ENCODE measurements at places on chromosomes 11 and 22.

- no peak for DNase-seq
Measured at GRCh38 chr22:45757068-45757467, 85.4 kb downstream of the ATXN10 start.

- DNase-seq = no peak
Measured at GRCh38 chr22:26690654-26691376, 33.4 kb downstream of the MIAT start.

- DNase-seq = no peak
Measured at GRCh38 chr11:68317147-68317785, 4.9 kb downstream of the LRP5 start.

- no peak for DNase-seq
Measured at GRCh38 chr11:116193321-116194131, 579.3 kb downstream of the BUD13 start.

DNA sequence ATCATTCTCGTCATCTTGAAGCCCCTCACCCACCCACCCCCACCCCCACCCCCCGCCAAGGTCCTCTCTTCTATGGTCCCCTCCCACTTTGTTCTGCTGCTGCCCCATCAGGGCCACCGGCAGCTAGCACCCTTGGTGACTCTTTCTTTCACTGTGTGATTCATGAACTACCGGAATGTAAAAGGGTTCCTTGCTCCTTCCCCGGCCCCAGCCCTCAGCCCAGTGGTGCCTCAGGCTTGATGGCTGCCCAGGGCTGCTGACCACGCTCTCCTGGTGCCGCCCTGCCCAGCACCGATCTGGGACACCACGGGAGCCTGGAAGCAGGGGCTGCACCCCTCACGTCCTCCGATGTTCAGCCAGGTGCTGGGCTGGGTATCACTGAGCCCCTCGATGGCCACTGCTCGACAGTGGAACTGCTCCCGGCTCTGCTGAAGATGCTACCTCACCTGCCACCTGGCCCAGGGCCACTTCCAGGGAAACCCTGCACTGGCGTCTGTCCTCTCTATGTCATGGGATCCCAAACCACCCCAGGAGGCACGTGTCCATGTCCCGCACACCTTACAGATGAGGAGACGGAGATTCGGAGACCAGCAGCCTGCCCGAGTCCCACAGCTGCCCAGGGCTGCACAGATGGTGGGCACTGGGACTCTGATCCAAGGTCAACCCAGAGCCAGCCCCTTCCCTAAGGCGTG, 39.7 kb downstream of the IGLL5 start:
- no peak for DNase-seq

- DNase-seq = no peak
Measured at GRCh38 chr11:45486461-45486860, 179.0 kb downstream of the CHST1 start.

- DNase-seq = no peak
Measured at GRCh38 chr11:2825889-2826678, 59.5 kb downstream of the CDKN1C start.

DNA sequence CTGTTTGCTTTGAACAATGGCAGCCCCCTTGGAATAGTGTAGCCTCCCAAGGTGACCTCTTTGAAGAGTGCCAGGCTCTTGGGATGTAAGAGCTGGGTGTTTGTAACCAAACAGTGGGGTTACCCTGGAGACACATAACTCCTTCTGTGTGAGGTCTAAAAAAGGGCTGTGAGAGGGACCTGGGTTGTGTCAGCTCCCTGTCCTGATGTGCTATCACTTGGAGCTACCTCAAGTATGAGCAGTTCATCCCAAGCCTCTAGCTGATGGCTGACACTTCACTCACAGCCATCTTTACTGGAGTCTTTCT, 40.2 kb downstream of the TSPAN18 start:
- DNase-seq = no peak

DNA sequence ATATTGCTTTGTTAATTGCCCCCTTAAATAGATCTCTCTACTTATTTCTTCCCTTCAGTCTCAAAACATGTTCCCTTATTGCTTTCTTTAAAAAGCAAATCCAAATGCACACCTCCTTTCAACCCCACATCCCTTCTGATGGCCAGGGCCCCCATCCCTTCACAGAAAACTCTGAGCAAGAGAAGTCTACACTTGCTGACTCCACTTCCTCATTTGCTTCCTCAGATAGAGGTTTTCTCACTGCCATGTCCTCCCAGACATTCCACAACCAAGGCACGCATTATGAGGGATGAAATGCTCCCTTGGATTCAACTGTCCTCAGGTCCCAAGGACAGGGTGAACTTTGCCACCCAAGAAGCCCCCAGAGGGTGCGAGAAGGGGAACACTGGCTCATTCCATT, 43.1 kb downstream of the CSNK2A3 start:
- DNase-seq = no peak

DNA sequence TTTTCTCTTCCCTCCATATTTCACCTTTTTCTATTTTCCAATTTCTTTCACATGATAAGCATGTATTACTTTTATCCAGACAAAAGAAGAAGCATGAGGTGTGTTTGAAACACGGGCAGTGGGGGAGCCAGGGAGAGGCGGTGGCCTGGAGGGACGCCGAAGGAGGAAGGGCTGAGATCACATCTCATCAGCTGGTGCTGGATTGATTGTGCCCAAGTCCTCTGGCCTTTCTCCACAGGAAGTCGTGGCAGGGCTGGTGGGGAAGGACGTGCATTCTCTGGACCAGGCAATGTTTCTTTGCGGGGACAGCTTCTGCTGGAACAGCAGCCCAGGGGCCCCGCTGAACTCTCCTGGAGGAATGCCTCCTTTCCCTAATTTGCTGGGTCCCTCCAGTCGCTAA, 82.9 kb downstream of the MIAT start:
- DNase-seq = no peak

GRCh38 chr11:69468911-69469885, 12.3 kb upstream of the LINC01488 start:
- DNase-seq = no peak

- DNase-seq = no peak
Measured at GRCh38 chr11:128629516-128630106, 42.3 kb upstream of the ETS1 start.
